Pancreas (tissue), 10 donors: ENCODE measurements at places on chromosomes 2 and 18.

- no peak for DNase-seq
Observed at GRCh38 chr18:69870736-69871135, 76.9 kb downstream of the CD226 start.

DNA sequence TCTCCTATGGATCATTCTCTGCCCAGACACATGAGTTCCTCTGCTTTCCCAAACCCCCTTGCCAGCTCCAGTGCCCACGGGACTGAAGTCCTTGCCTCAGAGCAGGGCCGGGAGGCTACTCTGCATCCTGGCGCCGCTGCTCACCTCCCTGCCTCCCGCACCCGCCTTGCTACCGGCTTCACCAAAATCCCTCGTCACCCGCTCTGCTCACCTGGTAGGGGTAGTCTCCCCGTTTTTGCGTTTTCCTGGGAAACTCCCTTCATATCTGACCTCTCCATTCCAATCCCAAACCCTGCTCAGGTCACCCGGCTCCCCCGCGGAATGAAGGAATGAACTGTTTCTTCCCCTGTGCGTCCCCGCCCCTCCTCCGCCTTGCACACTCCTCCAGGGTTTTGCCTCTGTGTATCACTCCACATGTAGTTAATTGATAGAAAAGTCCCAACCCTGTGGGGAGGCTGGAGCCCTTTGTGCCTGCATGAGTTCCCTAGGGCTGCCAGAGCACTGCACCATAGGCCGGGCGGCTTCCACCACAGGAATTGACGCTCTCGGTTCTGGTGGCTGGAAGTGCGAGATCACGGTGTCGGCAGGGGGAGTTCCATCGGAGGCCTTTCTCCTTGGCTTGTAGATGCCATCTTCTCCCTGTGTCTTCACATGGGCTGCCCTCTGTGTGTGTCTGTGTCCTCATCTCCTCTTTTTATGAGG, 2.0 kb upstream of the DGKD start:
- no peak for DNase-seq

- peak; percentile 83 for DNase-seq
Observed at GRCh38 chr2:96116424-96116878, at the start of gene ADRA2B. ADRA2B (minus strand) TSS chr2:96116571; CDS start chr2:96116149, 422 bp downstream.

GRCh38 chr18:44552706-44553105, 128.0 kb upstream of the SETBP1 start:
- DNase-seq, result no peak

- no peak for DNase-seq
Observed at GRCh38 chr2:63056107-63057050, 5.7 kb downstream of the OTX1 start.

GRCh38 chr2:79903222-79904000, 390.6 kb downstream of the CTNNA2 start:
- no peak for DNase-seq

GRCh38 chr18:24923138-24923537, 428.8 kb downstream of the ZNF521 start:
- DNase-seq, result no peak
